ENCODE measurements at places on chromosomes 3 and 15.

- DNase-seq, result no peak
Measured at GRCh38 chr15:65884511-65884910, 15.2 kb downstream of the RAB11A start.

GRCh38 chr3:58082047-58082446 is 73.8 kb downstream of the FLNB start:
- DNase-seq, result peak; percentile 58

DNA sequence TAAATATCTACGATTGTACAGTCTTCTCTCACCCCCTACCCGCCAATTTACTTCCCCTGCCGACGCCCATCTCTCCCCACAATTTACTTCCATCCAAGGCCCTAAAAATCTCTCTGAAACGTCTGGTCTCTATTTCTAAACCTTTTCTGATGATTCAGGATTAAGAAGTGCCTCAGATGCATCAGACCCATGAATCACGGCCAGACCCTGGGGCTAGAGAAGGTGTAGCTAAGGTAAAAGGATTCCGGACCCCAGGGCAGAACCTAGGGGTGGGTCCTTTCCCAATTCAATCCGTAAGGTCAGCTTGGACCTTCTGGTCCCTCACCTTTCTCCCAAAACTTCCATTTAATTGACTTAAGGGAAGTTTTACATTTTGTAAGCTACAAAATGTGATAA is 46.4 kb downstream of the LRIG1 start:
- no peak for DNase-seq

DNA sequence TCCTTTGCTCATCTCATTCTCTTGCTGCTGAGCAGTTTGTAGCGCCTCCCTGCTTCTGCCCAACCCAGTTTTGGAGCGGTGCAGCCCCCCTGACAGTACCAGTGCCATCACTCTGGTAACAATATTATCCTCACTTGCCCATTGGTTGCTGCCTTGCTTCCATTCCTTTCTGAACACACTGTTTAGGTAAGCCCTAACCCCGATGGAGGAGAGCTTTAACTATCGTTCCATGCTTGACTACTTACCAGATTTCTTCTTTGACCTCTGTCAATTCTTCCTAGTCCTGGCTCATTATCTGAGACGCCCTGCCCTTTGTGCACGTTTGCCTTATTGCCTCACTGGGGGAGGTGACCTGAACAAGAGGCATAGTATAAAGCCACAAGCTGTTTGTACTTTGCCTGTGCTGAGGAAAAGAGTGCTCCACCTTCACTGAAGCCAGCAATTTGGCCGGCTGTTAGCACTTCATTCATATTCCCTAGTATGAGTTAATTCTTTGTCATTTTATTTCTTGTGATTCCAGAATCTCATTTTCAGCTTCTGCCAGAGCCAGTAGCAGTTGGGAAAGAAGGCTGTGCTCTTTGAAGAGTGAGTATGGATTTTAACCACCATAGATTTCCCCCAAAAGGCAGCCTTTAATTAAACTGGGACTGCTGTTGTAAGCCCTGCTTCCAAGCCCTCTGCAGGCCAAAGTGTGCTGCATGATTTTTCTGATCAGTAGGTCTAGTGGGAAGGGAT is 11.9 kb downstream of the ABHD6 start:
- DNase-seq, result peak; percentile 18

DNA sequence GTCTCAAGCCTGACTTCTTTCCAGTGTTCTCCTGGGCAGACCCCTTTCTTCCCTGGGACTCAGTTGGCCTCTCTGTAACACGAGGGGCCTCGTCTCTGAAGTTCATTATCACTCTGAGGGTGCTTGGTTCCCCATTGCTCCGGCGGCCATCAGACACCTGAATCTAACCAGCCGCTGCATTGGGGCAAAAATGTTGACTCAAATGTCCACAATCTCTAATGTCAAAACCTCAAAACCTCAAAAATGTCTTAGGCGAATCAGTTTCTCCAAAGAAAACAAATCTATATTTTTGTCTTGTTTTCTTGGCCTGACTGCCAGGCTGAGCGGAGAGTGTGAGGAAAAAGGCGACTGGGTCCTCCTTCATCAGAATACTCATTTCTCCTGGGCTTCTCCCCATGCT is 220.7 kb downstream of the VPS13C start:
- DNase-seq, result no peak

DNA sequence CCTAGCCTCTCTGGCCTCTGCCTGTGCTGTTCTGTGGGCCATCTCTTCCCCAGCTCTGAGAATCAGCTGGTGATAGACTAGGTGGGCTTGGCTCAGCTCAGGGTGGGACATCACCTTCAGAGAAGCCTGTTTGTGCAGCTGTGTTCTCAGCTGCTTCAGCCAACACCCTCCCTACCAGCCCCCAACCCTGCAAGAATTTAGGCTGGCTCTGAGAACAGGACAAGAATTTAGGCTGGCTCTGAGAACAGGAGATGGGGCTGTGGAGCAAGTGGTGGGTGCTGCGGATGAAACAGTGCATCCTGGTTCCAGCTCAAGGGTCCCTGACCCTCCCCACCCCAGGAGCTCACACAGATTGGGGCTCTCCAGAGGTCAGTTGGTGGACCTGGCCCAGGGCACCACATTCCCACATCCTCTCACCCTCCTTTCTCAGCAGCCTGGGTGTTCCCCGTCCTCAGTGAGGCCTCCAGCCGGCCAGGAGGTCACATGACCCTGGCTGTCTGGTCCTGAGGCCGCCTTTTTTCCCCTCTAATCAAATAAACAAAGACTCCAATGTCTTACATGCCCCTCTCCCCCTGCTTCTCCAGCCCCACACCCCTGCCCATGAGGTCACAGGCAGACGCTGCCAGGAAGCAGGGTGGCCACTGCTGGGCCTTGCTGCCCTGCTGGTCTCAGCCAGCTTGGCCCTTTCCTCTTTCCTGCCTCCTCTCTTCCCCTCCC is 14.9 kb downstream of the PLEKHO2 start:
- no peak for DNase-seq

GRCh38 chr15:82768414-82769054 is 37.3 kb downstream of the FSD2 start:
- peak; percentile 17 for DNase-seq

- no peak for DNase-seq
Measured at GRCh38 chr15:77528290-77528967, 104.3 kb downstream of the LINGO1 start.

DNA sequence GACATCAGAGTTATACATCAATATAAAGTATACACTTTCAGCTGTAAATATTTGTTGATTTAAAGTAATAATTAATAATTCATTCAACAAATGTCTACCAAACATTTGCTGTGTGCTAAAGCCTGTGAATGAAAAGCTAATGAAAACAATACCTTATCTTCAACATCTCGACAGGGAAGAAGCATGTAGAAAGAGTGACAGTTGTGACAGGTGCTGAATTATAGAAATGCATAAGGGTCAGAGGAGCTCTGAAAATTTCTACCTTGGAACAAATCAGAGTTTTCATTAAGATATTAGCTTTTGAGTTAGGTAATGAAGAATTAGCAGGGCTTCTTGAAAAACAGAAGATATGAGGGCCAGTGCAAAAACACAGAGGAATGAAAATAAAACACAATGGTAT is 739.2 kb downstream of the VGLL3 start:
- DNase-seq, result no peak

GRCh38 chr3:47164007-47164881 is at the start of gene SETD2:
TSS of gene SETD2 (minus strand) at chr3:47164113. CDS start at chr3:47163924, 189 bp downstream.
- DNase-seq, result peak; percentile 87

- DNase-seq, result no peak
Measured at GRCh38 chr3:20375302-20375701, 189.3 kb upstream of the SGO1 start.

- no peak for DNase-seq
Measured at GRCh38 chr3:95327478-95327877, 1264.6 kb downstream of the NSUN3 start.

DNA sequence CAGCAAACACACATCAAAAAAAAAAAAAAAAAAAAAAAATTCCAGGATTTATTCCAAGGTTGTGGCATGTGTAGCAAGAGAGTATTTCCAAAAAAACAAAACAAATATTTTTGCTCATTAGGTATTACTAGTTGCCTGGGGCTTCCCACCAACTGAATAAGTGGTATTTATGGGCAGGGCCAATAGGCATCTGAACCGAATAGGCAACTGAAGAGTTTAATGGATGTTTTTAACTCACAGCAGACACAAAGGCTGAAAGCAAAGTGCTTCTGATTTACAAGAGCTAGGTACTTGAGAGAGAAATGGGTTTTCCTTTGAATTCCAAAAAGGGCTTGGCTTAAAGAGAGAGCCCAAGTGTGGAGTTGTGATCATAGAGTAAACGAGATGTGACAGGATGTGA is 21.4 kb downstream of the EIF4E3 start:
- DNase-seq, result no peak

DNA sequence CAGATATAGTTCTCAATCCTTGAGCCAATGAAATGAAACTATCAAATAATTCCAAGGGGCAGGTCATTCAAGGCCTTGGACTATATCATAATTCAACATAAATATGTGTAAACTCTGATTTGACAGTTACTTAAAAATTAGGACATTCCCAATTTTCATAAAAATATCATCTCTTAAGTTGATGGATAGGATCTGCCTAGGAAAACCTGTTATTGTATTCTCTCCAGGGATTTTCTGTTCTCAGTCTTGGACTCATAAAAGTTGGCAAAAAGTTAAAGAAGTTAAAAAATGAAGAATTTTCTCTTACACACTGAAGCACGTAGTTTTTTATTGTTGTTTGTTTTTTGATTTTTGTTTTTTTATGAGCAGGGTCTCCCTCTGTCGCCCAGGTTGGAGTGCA is 109.0 kb downstream of the TP63 start:
- DNase-seq, result no peak

- DNase-seq, result no peak
Measured at GRCh38 chr3:127215714-127216414, 22.9 kb downstream of the PRR23E start.

DNA sequence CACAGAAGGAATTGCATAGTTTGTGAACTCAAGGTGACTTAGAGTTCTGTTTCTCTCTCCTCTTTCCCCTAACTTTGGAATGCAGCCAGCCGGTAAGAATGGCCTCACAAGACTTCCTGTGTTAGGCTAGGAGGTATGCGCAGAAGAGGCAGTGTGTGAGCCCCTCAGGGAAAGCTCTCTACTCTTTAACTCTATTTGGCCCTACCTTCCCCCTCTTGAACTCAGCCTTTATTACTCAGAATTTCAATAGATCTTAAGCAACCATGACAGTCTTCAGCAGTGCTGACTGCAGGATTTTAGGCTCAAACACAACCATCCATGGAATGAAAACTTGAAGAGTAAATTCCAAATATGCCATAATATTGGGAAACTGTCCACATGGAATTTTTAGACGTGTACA is 209.5 kb downstream of the DTWD1 start:
- DNase-seq, result peak; percentile 51

DNA sequence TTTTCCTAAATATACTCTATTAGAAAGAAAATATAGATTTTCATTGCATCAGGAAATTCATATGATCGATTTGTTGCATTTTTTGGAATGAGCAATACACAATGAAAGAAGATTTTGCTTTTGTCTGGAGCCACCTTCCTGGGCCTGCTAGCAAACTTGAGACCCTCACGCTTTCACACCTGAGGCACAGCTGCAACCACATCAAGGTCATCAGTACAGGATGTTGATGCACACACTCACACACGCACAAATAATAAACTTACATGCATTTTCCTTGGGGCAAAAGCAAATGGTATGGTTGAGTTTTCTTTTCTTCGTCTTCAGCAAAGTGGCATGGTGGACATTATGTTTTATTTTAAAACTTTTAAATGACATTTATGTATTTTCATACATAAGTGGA is 64.8 kb upstream of the SATB1 start:
- DNase-seq, result no peak

DNA sequence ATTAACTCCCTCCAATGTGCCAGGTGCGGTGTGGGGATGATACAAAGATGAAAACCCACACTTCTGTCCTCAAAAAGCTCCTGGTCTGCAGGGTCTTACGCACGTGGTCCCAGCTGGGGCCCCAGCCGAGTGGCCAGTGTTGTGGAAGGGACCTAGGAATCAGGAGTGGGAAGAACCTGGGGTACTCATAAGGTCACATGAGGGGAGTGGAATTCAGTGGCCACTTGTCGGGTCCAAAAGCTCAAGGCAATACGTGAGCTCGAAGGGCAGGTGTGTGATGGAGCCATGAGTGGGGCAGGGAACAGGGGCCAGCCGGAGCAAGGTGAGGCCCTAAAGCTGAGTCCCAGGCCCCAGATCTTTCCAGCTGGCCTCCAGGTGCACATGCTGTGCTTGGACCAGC is 260.0 kb upstream of the LYSMD4 start:
- no peak for DNase-seq

DNA sequence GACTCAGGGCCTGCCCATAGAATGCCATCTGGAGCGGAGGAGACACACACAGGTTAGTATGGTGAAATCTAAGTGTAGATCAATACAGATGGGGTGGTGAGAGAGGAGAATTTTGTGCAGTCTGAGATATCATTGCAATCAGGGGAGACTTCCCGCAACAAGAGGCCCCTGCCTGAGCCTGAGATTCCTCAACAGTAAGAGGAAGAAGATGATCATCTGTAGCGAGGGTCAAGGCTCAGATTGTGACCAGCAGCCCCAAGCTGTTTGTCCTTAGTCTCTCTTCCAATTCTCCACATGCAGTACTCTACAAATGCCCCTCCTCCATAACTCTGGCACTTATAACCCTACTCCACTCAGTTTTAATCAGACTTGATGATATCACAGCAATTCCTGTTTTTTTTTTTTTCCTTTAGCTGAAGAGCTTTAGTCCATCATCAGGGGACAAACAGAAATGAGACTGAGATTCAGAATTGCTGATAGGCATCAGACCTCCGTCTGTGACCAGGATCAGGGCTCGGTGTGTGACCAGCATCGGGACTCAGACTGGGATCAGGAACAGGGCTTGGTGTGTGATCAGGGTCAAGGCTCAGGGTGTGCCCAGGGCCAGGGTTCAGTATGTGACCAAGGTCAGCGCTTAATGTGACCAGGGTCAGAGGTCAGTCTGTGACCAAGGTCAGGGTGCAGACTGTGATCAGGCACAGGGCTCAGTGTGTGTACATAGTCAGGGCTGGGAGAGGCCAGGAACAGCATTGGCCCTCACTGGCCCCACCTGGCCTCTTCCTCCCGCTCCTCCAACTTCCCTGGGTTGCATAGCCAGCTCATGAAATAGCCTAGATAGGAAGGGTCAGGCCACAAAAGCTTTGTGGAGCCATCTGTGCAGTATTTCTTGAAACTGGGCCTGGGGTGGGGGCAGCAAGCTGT is 14.1 kb downstream of the LOXL1 start:
- DNase-seq, result peak; percentile 48

GRCh38 chr3:128556907-128557306 is 63.9 kb upstream of the GATA2 start:
- DNase-seq, result no peak

DNA sequence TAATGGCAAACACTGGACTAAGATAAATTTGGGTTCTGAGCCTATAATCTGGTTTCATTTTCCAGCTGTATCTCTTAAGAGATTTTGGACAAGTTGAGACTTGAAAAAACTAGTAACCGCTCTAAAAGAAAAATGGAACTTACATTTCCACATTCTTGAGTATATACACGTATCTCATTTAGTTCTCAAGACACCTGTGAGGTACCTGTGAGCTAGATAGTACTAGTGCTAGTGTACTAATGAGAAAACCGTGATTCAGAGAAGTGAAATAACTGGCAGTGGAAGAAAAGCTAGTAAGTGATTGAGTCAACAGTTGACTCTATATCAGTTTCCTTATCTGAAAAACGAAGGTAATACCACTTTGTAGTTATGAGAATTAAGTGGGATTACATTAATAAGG is 62.2 kb upstream of the PAQR5 start:
- DNase-seq, result no peak

GRCh38 chr15:77603611-77604336 is 28.9 kb downstream of the LINGO1 start:
- DNase-seq, result no peak

- no peak for DNase-seq
Measured at GRCh38 chr3:52253314-52254304, 8.1 kb downstream of the PPM1M start.

- no peak for DNase-seq
Measured at GRCh38 chr3:30226601-30227151, 379.7 kb upstream of the TGFBR2 start.

Measured in fibroblast of mammary gland (primary cell).